ENCODE measurements at places on chromosomes 12 and 14.

DNA sequence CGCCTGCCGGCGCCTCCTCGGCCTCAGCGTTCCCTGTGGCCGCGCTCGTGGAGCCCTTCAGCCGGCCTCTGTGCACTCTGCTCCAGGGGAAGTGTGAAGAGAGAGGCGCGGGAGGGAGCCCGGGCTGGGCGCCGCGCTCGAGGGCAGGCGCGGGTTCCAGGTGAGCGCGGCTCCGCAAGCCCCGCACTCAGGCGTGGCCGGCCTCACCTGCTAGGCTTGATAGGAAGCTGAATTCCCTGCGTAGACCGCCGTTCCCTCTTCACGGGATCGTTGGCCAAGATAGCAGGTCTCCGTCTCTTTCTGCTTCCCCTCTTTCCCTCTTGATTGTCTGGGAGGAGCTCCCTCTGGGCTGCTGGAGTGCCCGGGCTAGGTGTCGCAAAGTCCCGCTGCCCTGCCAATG, 89.7 kb downstream of the ASCL4 start:
- DNase-seq, result no peak

- peak; percentile 58 for DNase-seq
These were observed 355.0 kb downstream of the SNAPC1 start for GRCh38 chr14:62117010-62117750.

- no peak for DNase-seq
These were observed 592.5 kb upstream of the FLRT2 start for GRCh38 chr14:84937449-84937848.

- DNase-seq, result no peak
These were observed 10.0 kb downstream of the CACNB3 start for GRCh38 chr12:48828293-48828692.

DNA sequence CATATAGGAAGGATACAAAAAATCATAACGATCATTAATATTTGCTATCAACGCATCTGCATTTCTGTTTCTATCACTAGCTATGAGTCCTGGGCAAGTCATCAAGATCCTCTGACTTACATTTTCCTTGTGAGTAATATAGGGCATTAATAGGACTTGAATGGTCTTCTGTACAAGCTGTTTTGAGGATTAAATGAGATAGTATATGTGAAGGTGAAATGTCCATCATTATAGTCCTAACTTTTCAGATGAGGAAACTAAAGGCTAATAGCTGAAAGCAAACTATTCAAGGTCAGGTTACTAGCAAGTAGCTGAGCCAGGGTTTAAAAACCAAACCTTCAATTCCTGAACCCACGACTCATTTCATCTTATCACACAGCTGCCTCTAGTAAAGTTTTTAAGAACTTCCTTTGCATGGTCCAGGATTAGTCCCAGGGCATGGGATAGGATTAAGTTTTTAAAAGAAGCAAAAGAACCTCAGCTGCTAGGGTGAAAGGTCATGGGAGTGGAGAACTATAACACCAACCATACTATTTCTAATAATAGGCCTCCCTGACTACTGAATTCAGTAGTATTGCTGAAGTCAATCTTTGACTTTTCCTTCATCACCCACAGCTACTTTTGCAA, 101.4 kb upstream of the ADAMTS20 start:
- DNase-seq, result no peak

DNA sequence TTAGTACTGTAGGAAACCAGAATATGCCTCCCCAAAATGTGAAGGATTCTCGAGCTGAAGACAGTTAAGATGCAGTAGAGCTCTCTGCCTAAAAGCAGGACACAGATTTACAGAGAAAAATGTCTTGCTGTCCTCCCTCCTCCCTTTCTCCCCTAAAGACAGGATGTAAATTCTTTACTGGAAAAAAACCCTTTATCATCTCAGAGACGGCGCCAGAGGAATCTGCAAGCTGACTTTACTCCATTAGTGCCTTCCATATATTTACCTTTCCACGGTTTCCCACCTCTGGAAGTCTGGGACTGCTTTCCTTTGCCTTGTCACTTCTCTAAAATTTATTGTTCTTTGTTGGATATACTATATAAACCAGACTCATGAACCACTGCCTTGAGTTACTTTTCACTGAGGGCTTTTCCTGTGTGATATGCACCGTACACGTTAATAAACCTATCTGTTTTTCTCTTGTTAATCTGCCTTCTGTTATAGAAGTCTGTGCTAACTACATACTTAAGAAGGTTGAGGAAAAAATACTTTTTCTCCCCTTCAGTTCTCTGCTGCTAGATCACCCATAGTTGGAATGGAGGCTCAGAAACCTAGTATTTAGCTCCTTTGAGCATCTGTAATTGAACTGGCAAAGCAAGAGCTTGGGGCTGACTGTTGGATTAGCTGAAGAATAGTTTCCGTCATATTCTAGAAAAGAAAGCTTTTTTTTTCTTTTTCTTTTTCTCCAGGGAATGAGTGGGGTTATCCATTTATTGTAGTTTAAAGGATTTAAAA, 99.9 kb downstream of the RAD51B start:
- no peak for DNase-seq

GRCh38 chr12:22037947-22038346, 8.1 kb upstream of the CMAS start:
- no peak for DNase-seq

GRCh38 chr12:59850268-59850667, 254.4 kb downstream of the SLC16A7 start:
- no peak for DNase-seq

GRCh38 chr12:59093073-59093772, 172.9 kb upstream of the LRIG3 start:
- DNase-seq, result no peak

DNA sequence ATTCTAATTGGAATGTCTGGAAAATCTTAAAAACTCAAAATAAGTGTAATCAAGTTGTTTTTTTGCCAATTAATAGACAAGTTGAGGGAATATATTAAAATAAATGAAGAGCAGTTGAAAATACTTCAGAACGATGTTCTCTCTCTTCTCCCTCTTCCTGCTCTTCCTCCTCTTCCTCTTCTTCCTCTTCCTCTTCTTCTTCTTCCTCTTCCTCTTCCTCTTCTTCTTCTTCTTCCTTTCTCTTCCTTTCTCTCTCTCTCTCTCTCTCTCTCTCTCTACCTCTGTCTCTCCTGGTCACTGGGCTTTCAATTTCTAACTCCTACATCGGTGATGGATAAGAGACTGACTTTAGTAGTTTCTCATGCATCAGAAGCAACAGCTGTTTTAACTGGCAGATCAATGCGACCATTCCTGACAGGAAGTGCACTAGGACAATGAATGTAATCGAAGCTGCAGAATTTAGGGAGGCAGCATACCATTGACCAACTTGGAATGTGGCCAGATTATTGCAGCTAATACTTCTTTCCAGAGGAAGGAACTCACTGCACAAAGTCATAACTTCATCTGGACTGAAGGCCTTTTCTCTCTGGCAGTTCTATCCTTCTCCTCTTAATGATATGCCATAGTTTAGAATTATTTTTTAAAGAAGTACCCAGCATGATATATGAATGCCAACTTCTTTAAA, 13.8 kb upstream of the TMTC2 start:
- no peak for DNase-seq

DNA sequence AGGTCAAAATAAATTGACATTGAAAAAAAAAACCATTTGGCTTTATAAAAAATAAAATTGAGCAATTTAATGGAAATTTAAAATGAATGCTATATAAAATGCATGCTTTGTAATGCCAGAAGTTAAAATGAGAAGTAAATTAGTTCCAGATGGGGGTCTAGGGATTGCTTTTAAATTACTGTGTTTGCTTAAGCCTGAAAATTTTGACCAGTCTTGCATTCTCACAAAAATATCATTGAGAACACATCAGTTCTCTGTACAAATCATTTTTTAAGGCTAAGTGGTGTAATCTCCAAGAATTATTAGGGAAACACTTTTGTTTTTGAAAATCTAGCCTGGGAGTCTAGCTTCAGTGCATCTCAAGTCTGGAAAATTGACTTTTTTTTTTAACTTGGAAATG, 90.7 kb downstream of the RERG start:
- no peak for DNase-seq

DNA sequence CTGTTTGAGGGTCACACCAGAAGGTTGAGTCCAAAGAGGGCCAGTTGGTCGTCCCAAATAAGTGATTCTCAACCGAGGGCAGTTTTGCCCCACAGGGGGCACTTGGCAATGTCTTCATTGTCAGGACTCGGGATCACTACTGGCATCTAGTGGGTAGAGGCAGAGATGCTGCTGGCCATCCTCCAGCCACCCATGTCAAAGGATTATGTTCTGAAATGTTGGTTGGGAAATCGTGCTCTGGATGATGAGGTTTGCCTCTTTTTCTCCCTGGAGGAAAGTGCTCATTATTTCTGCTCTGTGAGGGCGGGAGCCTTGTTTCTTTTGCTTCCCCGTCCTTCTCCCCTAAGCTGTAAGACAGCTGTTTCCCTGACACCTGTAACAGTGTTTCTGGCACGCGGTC, 3.6 kb downstream of the ZNF839 start:
- peak; percentile 47 for DNase-seq

DNA sequence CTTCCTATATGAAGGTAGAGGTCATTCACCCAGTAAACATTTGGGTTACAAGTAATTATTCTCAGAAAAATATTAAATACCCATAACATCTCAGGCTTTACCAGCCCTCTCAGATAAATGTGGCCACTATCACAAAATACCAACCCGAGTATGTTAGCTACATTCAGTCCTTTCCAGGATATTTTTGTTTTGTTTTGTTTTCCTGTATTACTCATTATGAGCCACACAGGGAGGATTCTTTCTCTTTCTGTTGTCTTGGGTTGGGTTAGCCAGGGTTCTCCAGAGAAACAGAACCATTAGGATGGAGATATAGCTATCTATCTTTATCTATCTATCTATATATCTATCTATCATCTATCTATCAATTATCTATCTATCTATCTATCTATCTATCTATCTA, 947.6 kb upstream of the MDGA2 start:
- no peak for DNase-seq

DNA sequence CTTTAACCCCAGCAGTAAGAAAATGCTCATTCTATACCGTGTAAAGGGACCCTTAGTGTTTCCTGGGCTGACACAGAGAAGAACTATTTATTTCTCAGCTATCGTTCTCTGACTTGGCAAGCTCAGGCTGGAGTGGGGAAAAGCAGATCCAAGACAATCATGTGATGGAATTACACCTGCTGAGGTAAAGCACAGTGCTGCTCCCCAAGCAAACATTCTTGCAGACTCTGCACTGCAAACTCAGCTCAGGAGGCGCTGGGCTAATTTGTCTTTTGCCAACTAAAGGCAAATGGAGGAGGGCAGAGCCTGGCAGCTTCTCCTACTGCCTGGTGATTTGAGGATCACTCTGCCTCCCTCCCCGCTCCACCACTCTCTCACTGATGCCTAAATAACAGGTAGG, 57.8 kb upstream of the FUT8 start:
- DNase-seq, result no peak

DNA sequence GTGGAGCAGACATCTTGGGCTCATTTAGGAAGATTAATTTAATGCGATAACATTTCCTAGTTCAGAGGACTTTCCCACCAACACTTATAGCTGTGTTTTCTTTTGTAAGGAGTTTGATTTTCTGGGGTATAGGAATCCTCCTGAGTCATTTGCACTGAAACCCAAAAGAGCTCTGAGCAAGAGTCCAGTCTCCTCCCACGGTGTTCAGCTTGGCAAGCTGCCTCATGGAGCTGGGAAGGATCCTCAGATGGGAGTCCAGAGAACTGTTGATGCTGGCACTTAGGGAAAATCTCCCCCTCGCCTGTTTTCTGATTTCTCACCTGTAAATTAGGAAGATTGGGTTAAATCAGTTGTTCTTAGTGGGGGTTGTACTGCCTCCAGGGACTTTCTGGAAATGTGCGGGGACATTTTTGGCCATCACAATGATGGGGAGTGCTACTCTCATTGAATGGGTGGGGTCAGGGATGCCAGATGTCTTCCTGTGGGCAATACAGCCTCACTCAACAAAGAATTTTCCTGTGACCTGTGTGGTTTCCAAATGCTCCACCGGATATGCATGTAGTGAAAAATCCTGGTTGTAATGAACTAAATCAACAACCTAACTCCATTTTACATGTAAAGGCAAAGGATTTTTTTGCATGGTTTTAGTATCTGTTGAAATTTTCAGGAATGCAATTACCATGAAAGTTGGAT, 150.6 kb downstream of the ADCK1 start:
- no peak for DNase-seq

- no peak for DNase-seq
These were observed 31.7 kb upstream of the ST8SIA1 start for GRCh38 chr12:22366181-22366580.

- no peak for DNase-seq
These were observed 17.5 kb downstream of the YY1 start for GRCh38 chr14:100256339-100256895.

- DNase-seq, result peak; percentile 56
These were observed 9.1 kb downstream of the C12orf76 start for GRCh38 chr12:110039085-110039807.

- peak; percentile 24 for DNase-seq
These were observed 67.8 kb upstream of the NAP1L1 start for GRCh38 chr12:76152181-76152807.

DNA sequence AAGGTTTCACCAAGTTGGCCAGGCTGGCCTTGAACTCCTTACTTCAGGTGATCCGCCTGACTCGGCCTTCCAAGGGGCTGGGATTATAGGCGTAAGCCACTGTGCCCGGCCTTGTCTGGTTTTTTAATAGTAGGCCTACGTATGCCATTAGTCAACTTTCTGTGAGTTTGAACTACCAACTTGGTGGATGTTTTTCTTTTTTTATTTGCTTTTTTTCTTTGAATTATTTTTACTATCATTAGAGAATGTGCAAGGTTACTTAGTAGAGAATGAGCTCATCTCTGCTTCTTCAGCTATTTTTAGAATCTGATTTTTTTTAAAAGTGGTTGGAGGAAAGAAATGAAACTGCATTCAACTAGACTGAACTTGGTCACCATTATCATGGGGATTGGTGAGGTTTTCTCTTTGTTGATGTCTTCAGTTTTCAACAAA, 51.4 kb downstream of the HMGA2 start:
- DNase-seq, result no peak

DNA sequence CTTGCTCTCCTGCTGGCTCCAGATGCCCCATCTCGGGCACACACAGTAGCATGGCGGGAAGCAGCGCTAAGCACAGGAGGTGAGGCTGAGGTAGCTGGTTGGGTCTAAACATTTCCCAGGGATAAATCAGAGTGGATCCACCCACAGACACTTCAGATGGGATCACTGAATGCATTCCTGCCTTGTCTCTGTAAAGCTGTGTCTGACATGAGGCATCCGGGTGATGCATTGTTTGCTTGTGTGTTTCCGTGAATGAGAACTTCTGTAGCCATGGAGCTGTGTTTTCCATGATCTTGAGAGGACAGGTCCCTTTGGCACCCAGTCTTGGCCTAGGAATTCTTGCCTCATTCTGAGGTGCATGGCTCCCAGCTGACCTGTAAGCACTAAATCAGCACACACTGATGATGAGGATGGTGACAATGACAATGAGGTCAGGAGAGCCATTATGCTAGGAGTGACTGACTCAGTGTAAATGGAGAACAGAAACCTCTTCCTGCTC, 6.7 kb upstream of the KRT75 start:
- no peak for DNase-seq

DNA sequence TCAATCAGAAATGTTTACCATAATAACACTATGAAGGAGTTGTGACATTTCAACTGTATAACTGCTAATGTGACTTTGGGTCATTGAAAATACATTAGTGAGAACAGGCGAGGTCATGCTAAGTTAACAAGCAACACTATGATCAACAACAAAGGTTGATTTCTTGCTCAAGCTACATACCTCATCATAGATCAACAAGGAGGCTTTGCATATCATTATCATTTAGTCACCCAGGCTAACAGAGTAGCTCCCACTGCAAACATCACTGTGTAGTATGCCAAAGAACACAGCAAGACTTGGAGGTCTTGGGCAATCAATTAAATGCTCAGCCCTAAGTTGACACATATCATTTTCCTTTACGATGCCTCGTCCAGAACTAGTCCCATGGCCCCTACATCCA, 212.5 kb downstream of the NOVA1 start:
- no peak for DNase-seq
